ENCODE measurements at places on chromosomes 4 and X.

DNA sequence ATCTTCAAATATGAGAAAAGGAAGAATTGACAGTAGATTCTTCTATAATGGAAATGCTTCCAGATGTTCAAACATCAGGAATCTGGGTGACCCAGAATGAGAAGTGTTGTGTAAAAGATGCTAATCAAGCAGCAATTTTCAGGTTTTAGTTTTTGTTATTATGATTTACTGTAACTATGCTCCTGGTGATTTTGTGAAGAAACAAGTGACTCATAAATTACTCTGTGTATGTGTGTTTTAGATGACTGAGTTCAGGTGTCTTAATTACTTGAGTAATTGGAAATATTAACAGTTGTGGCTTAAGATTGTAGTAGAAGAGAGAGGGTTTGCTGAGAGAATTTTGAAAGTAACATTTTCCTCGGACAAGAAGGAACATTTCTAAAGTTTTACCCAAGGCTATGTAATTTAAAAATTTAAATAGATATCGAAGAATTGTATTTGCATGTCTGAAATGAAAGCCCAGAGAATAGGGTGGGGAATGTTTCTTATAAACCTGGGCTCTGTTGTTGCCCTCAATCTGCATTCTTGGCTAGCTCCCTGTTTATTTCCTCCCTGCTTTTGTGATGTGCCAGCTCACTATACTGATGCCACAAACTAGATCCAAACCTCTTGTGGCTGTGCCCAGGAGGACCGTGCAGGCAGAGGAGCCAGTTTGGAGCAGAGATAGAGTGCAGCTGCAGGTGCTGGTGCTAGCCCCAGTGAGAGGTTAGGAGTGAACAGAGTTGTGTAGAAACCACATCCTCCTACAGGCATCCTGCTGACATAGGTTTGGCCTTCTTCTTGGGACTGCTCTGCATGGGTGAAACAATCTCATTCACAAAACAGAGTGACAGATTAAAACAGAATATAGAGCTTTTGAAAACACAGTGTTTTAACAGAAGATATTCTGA, 25.4 kb upstream of the TNIP3 start:
- DNase-seq = no peak

DNA sequence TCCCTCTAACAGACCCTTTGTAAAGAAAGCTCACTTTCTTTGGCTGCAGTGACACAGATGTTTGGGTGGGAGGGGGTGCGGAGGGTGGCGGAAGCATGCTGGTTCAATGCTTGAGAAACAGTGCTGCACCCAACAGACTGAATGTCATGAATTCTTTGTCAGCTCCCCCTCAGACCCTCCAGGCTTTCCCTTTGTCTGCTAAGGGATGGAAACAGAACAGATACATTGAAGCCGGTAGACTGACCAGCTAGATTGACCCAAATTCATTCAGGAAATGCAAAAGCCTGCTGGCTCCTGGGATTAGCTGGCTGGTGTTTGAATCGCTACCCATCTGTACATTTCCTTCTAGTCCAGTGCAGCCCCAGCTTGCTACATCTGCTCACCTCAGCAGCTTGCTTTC, 90.8 kb upstream of the PAK3 start:
- DNase-seq = no peak

DNA sequence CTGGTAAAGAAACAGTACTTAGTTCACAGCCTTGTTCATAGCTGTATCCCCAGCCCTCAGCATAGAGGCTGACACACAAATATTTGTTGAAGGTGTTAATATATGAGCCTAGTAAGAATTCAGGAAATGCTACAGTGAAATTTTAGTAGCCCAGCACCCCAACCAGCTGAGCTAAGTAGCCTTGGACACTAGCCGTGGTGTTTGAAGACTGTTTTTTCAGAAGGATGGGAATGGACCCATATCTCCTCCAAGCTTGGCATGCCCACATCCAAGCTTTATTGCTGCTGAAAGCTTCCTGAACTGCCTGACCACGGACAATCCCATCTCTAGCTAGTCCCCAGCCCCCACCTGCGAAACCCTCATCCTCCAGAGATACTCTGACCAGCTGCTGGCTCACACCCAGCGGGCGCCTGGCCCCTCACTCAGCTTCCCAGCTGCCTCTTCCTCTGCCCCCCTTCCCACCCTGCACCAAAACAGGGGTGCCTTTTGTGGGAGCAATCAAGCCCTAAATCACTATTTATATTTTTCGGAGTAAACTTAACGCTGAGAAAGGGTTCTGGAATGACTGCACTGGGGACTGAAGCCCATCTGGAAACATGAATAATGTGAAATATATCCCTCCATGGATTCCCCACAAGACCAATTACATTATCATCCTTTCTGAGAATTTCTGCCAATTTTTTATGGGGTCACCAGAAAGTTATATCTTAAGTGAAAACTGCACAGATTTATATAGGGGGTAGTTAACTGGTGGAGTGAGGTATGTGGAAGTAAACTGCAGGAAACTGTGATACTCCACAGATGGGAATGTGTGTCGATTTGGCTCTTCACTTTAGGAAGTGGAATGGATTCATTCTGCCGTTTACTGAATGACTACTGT, 41.1 kb upstream of the CBR4 start:
- no peak for DNase-seq

- no peak for DNase-seq
Observed at GRCh38 chr4:187333151-187333550, 609.5 kb upstream of the FAT1 start.

- no peak for DNase-seq
Observed at GRCh38 chr4:56450342-56450741, 14.3 kb downstream of the PAICS start.

Data from bone marrow (tissue), 2 donors.